ENCODE measurements at places on chromosomes 1 and 21.

DNA sequence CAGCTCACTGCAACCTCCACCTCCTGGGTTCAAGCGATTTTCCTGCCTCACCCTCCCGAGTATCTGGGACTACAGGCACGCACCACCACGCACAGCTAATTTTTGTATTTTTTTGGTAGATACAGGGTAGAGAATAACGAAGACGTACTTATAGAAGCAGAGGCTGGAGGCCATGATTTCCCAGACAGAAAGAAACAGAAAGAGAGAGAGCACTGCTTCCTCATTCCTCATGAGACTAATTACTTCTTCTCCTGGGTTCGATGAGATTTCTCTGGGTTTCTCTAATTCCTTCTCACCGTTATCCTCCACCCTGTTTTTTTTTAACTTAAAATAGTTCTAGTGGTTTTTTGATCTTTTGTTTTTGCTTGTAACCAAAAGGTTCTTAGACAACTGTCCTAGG, 23.4 kb upstream of the PTP4A2 start:
- no peak for DNase-seq

GRCh38 chr1:196535727-196536126, 72.5 kb downstream of the KCNT2 start:
- no peak for DNase-seq

GRCh38 chr1:41638086-41639024, 153.9 kb upstream of the EDN2 start:
- no peak for DNase-seq

DNA sequence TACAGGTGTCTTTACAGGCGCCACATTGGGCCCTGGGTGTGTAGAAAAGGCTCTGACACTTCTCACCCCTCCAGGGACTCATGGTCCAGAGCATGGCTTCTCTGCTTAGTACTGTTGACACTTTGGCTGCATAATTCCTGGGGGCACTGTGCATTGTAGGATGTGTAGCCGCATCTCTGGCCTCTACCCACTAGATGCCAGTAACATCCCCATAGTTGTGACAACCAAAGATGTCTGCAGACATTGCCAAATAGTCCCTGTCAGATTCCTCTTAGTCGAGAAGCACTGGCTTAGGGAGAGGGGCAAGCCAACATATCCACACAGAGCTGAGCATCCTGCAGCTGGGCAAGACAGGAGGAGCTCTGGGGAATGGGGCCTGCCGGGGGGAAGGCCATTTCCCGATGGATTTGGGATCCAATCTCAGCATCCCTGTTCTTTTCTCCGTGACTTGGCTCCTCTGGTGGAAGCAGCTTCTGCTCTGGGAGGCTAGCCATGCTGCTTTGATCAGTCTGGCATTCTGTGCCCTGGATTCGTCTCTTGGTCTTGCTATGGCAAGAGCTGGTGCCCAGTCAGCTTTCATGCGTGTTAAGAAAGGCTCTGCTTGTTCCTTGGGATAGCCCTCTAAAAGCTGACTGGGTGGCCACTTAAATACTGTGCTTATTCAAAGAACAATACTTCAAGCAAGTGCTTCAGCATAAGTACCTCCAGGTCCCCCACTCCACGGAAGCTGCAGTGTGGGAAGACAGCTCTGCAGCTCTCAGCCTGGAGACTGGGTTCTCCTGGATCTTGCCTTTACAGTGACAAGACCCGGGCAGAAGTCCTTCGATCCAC, 38.3 kb upstream of the SCMH1 start:
- DNase-seq, result no peak

DNA sequence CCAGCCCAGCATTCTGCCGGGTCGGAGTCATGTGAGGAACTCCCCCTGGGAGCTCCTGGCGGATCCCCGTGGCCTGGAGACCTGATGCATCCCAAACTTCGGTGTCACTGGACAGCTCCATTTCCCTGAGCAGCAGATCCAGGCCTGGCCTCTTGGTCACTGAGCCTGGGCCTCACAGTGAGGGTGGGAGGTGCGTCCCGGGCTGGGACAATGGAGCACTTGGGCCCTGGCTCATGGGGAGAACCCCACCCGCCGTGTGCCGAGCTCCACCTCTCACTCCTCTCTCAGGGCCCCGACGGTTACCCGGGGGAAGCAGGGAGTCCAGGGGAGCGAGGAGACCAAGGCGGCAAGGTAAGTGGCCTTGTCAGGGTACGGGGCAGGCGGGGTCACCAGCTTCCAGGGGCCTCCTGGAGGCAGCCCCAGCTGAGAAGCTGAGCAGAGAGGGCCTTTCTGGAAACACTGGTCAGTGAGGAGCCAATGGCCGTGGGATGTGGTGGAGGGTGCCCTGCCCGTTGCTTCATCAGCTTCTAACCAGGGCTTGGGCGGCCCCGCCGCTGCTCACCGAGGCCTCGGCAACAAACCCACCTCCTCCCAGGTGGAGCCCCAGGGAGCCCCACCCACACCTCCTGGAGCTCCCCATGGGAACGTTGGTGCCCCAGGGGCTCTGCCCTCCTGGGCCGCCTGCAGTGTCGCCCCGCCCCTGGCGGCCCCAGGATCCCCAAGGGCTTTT, 19.8 kb downstream of the COL6A2 start:
- no peak for DNase-seq

DNA sequence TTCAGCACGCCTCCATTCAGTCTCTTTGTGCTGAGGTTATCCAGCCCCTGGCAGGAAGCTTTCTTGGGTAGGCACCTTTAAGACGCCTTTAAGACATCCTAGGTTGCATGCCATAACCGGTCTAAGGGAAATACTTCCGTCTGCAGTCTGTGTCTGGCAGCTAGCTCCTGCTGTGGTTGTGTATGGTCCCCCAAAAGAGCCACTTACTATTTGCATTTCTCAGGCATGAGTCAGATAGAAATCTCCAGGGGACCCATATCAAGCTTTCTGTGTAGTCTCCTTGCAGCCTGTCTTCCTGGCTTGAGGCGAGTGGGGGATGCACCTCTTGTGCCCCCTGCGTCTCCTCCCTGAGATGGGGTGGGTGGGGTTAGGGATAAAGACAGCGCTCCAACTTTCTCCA, 10.0 kb upstream of the RYR2 start:
- DNase-seq, result no peak

GRCh38 chr1:62995173-62995572, 211.2 kb downstream of the ATG4C start:
- no peak for DNase-seq

- DNase-seq, result no peak
These were observed 30.3 kb downstream of the PTPRC start for GRCh38 chr1:198669023-198669698.
